ENCODE measurements at places on chromosomes 2 and 18.

GRCh38 chr2:26562811-26563645 is 78.1 kb downstream of the CIB4 start:
- no peak for DNase-seq

- no peak for DNase-seq
These were observed 70.8 kb downstream of the SPRED2 start for GRCh38 chr2:65361623-65362022.

GRCh38 chr18:38420611-38421010 is 855.0 kb upstream of the CELF4 start:
- no peak for DNase-seq

DNA sequence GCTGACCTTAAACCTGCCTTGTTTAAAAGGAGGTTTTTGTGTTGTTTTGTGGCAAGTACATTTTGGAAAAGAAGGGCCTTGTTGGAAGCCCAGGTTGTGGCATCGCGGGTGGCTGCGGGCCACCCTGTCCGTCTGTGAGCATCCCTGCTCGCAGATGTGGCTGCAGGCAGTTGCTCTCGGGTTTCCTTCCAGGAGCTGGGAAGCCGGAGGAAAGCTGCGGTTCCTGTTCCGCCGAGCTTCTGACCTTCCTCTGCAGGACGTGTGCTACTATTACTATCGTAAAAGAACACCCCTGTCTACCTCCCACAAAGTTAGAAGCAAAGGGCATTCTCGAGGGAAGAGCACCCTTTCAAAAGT is 766 bp downstream of the MFF start:
- no peak for DNase-seq

DNA sequence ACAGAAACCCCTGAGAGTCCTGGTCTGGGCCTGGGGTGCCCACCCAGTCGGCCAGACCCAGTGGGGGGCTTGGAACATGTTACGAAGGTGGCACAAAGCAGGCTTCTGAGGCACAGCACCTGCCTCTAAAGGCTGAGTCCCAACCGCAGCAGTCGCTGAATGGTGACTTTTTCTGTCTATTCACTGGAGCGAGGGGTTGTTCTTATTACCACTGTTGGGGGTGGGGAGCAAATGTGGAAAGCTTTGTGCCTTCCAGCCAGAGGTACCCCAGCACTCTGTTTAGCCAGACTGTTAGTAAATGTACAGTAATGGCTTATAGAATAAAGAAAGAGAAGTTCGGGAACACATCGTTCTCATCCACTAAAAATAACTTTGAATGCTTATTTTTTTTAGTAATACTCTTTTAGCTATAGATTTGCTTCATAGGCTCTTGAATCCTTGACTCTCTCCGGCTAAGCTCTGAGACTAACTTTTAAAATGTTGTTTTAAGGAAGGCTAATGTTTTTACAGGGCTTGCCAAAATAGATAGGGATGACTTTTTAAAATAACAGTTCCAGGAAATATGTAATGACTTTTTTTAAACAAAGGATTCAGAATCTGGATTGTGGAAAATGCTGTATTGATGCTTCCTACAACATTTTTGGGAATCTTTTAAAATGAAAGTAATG is 23.4 kb upstream of the PTPN2 start:
- no peak for DNase-seq

DNA sequence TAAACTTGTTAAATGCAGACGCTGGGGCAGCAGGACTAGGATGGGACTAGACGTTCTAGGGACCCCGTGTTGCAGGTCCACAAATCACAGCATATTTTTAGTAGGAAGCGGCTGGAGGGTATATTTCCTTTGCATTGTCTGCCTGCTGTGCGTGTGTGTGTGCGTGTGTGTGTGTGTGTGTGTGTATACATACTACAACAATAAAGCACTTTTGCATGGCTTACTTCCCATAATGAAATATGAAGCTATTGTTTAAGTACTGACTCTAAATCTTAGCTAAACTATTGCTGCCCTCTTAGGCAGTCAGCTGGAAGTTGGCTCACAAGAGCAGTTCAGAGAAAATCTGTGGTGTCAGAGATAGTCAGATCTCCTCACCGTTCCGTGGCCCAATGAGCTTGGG is 133.4 kb downstream of the CABLES1 start:
- no peak for DNase-seq

DNA sequence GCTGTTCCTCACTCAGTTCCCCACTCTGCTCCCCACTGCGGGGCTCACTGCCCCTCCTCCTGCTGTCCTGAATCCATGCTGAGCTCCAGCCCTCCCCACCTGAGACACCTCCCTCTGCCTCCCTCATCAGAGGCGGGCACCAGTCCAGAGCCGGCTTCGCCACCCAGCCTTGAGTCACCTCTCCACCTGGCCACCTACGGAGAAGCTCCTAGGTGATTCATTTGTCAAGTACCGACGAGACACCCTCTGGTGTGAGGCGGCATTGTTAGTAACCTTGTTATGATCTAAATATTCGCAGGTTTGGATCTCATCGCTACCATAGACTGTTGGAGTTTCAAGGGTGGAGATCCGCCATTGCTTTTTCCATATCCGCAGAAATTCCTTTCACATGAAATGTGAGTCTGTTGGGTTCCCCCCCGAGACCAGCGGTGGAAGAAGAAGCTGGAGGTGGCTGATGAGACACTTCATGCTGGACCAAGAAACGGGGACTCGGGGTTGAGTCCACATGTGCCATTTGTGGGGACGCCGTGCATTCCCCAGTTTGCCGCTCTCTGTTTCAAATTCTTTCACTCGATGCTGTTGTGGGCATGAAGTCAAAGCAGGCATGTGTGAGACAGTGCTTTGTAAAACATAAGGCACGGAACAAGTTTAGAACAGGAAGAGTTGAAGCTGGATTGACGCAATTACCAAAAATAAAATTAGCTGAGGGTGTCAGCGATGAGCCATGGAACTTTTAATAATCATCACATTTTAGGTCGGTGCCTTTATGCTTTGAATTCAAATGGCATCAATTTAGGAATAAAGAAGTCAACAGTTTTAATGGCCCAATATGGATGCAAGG is 259.8 kb upstream of the HDAC4 start:
- no peak for DNase-seq

Measured in CD4-positive, alpha-beta T cell treated with Interleukin-17A for 1 hour (primary cell).